ENCODE measurements at places on chromosomes 2 and 18.

- DNase-seq, result no peak
Observed at GRCh38 chr2:233409286-233409991, 55.1 kb downstream of the DGKD start.

GRCh38 chr2:66832646-66833435 lies 397.9 kb downstream of the MEIS1 start:
- DNase-seq, result no peak

DNA sequence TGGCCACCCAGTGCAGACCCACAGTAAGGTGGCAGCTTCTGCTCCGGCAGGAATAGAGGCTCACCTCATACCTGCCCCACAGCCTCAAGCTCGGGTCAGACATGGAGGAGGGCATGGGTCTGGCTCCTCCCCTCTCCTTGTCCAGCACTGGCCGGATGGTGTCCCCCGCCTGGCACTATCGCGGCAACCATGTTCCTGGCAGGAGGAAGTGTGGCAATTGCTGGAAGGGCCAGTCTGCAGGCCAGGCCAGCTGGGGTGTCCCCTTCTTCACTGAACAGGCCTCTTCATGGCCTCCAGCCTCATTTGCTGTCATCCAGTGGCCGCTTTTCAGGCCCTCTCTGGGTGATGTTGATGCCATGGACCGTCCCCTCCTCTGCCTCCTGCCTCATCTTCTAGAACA lies 41.4 kb upstream of the SMAD7 start:
- DNase-seq, result no peak

DNA sequence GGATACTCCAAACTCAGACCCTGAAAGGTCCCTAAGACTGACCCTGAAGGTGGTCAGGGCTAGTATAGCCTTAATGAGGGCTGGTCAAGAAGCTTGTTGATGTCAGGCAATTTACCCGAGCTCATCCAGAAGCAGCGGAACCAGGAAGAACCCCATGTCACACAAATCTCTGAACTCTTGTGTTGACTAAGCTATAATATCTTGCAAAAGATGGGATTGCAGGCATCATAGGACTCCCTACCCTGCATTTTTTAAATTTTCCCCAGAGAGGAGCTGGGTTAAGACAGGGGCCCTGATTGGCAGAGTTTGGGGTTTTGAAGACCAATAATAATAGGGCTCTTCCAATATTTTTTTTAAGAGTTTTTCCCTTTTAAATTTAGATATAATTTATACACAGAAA lies 2.0 kb upstream of the PLEKHB2 start:
- DNase-seq, result no peak

DNA sequence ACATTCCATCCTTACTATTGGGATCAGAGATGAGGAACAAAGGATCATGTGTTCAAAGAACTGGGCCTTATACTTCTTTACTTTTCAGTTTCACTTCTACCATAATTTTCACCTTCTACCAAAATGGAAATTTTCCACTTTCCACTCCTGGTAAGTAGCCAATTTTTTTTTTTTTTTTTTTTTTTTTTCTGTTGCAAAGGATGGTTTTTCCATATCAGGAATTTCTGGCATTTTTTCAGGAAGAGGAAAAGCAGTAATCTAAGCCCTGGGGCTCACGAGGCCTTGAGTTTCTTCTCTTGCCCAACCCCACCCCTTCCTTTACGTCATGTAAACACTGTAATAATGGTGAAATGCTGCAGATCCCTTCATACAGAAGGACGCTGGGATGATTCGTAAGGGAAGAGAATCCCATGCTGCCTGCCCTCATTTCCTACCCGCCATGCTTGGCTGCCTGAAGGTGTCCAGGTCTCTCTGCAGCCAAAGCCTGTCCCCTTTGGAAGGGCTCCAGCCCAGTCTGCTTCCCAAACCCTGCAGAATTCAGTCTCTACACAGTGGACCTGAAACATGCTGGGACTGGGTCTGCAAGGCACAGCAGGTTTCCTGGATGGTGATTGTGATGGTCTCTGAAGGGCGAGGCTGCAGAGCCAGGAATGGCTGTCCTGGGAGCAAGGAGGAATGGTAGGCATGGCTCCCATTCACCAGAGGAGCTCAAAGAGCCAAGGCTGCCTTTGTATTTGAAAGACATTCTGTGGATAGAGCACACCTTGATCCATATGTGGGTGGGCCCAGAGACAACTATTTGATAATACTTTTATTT lies 57.0 kb downstream of the EFR3B start:
- no peak for DNase-seq

All from kidney capillary endothelial cell (primary cell).